Activated naive CD4-positive, alpha-beta T cell (primary cell): ENCODE measurements at places on chromosomes 2 and 18.

- DNase-seq, result no peak
These were observed 146.6 kb downstream of the PIEZO2 start for GRCh38 chr18:11002796-11003195.

DNA sequence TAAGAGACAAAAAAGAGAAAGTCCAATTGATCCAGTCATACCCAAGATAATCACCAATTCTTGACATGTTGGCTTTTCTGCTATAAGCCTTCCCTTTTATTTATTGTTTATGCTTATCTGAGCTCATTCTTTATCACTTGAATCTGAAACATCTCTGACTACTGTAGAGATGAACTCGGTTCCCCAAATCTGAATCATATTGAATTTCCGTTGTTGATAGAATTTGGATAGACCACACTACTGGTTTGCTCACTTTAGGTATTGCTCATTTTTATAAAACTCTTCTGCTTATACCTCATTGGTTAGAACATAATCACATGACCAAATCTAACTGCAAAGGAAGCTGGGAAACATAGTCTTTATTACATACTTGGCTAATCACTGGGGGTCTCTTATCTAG lies 236.9 kb downstream of the TRIB2 start:
- DNase-seq, result no peak

DNA sequence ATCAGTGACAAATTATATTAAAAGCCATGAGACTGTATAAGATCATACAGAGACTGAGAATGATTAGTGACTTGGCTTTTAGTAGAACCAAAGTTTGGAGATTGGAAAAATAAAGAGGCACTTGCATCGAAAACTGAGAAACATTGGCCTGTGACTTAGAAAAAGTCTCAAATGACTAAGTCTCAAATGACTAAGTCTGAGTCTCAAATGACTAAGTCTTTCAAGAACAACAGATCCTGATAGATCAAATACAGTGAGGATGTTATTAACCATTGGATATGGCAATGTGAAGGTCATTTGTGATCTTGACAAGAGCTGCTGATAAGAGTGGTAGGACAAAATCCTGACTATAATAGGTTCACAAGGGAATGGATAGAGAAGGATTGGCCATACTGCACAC lies 135.5 kb upstream of the FANCL start:
- no peak for DNase-seq

DNA sequence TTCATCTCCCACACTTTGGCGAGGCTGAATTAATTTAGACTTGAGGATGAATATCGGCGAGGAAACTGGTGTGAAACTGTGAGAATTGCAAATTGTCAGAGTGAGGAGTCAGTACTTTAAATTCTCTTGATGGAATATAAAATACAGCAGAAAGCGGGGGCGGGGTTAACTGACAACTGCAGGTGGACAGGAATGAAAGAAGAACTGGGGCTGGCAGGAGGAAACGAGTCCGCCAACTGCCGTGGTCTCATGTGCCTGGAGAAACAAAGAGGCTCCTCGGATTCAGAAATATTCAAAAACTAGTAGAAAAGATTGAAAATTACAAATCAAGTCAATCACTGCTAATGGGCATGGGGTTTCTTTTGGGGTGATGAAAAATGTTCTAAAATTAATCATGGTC lies 44.3 kb downstream of the MOGAT1 start:
- DNase-seq, result no peak

DNA sequence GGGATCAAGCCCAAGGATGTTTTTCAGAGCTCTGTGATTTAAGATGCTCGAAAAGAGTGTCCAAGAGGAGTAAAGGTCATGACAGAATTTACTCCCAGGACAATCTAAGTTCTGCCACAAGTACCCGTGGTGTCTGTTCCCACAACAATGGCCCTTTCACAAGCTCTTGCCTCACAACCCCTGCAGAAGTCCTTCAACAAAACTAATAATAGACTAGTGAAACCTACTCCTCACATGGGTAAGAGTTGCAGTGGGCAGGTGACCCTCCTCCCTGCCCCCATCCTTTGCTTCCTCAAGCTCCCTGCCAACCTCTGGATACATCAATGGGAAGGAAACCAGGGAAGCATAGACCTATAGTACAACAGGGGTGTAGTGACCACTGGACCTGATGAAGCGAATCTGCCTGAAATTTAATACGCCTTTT lies 34.9 kb downstream of the PTCD3 start:
- DNase-seq, result no peak

DNA sequence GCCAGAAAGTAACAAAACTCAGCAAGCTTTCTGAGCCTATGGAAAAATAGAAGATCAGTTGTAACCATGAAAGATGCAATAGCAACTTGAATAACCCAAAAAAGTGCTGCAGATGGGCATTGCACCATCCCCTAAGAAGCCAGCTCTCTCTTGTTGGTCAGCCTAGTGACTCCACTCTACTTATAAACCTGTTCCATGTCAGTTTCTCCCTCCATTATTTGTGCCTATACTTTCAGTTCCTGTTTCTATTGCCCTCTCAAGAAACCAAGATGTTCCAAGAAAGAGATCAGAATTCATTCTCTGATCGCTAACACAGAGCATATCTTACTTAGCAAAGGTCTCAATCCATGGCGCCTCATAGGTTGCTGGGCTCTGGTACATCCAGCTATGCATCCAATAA lies 170.3 kb upstream of the MAP2 start:
- DNase-seq, result no peak

DNA sequence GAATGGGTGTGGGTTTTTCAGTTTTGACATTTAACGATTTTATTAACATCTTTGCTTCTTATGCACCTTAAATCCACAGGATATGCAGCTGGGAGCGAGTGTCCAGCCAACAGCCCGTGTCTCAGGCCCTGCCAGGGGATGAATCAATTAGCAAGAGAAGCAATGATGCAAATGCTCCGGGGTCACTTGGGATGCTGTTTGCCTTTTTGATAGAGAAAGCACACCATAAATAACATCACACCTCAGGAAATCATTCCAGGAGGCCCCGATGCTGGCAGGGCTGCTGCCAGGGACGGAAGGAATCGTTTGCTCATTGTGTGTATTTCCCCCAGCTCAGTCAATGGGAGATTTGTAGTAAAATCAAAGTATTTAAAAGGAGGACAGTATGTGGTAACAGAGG lies 394.0 kb upstream of the HNRNPA3 start:
- DNase-seq, result no peak

DNA sequence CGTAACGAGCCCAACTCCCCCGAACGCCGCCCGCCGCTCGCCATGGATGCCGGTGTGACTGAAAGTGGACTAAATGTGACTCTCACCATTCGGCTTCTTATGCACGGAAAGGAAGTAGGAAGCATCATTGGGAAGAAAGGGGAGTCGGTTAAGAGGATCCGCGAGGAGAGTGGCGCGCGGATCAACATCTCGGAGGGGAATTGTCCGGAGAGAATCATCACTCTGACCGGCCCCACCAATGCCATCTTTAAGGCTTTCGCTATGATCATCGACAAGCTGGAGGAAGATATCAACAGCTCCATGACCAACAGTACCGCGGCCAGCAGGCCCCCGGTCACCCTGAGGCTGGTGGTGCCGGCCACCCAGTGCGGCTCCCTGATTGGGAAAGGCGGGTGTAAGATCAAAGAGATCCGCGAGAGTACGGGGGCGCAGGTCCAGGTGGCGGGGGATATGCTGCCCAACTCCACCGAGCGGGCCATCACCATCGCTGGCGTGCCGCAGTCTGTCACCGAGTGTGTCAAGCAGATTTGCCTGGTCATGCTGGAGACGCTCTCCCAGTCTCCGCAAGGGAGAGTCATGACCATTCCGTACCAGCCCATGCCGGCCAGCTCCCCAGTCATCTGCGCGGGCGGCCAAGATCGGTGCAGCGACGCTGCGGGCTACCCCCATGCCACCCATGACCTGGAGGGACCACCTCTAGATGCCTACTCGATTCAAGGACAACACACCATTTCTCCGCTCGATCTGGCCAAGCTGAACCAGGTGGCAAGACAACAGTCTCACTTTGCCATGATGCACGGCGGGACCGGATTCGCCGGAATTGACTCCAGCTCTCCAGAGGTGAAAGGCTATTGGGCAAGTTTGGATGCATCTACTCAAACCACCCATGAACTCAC lies 673 bp downstream of the PCBP1 start:
- peak; percentile 26 for DNase-seq

DNA sequence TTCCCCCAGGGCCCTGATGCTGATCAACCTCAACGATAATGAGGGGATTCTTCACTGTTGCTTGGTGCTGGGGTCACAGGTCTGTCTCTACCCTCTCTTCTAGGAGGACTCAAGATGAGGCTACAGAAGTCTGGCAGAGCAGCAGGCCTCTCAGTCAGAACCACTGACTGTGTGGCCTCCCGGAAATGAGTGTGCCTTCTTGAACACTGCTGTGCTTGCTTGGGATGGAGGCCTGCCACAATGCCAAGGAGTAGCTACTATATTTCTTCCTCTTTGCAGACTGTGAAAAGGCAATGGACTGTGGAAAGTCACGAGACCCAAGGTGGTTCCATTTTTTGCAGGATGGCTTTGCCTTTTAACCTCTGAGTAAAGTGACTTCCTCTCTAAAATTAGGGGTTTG lies 5.8 kb upstream of the HOXD1 start:
- DNase-seq, result no peak

GRCh38 chr2:60735496-60736250 lies 20.4 kb upstream of the PAPOLG start:
- no peak for DNase-seq

DNA sequence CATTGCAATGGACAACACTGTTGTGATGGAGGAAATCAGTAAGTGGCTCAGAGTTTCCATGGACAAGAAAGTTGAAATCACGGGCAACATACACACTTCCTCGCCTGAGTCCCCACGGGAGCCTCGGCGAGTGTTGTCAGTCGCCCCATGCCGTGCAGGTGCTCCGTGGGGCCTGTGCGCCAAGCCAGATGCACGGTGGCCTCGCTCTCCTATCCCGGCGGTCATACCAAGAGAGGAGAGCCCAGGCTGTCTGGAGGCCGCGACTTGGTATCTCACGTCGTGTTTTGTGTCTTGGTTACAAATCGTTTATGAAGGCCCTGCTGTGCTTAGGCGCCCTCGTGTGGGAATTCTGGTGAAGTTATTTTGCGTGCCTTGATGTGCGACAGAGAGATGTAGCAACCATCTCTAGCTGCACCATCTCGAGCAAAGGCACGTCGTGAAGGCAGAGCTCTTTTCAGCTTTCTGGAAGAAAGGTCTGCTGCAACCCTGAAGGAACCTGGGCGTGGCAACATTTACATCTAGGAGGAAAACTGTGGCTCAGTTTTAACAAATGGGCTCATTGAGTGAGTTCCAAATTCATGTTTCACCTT lies 21.8 kb downstream of the ATG4B start:
- DNase-seq, result no peak

GRCh38 chr2:131966256-131966655 lies 195.5 kb downstream of the ANKRD30BL start:
- no peak for DNase-seq

DNA sequence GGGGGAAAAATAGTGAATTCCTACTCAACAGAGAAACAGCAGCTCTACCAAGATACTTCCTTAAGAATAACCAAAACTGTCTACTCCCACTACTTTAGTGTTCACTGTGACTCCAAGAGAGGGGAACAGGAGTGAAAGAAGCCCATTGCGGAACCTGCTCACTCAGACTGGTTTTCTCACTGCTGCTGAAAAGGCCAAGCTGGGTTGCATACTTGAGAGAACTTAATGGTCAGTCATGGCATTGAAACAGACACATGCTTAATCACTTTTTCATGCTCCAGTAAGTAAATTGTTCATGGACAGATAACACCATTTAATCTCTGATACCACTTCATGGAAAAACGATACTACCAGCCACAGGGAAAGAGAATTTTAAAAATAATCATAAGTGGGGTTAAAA lies 35.7 kb upstream of the SLC8A1 start:
- DNase-seq, result no peak
